Stimulated activated CD8-positive, alpha-beta memory T cell treated with anti-CD3 and anti-CD28 coated beads, Interleukin-4, amount 100 ng/mL, for 1 hour (primary cell): ENCODE measurements at places on chromosomes 7 and 10.

DNA sequence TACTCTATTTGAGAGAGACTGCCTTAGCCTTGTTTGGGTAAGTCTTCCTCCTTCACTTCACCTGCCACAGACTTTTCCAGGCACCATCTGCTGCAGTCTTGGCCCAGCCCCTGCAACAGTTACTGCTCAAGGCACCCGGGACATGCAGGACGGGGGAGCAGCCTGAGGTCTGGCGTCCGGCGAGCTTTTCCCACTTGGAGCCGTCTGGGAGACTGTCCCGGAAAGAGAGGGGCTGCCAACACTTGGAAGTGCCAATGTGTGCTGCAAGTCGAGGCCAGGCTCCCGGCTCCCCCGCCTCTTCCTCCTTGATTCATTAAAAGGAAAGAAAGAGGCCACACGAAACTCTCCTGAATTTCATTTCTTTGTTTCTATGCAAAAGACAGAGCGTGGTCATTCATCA, 13.7 kb downstream of the HTRA1 start:
- no peak for DNase-seq

GRCh38 chr10:131816157-131816775, 84.5 kb upstream of the PPP2R2D start:
- DNase-seq: no peak

DNA sequence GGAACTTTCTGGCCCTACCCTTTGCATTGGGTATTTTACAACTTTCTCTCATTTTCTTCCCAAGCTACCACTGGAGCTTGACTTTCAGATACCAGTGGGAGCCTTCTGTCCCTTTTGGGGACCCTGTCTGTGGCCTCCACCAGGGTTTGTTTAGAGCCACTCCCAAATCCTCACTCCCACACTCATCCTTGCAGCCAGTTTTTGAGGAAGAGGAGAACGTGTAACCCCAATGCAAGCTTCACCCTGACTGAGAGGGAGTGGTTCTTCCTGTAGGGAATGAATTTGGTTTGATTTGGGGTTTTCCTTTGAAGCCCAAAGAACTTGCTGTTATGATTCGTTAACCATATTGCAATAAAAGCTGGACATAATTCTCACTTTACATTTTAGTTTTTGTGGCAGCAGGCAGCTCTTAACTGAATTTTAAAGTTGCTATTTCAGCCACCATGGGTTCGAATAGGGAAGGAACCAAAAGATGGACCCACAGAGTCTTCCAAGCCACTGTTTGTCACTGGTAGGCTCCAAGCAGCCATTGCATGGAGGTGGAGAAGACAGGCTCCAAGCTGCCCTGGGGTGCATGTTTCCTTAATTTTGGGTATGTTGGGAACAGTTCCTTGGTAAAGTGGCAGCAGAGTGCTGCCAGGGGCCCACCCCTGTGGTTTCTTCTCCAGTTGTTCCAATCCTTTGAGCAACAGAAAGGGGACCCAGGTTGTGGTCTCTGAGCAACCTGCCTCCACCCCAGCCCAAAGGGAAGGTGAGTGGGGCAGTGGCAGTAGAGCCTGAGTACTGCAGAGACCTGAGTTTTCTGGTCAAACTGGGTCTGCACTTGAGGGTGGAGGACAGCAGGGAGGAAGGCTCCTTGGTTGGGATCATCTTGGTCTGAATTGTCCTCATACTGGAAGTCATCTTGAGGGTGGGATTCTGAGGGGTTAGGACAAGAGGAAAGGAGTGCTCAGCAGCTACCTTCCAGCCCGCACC, 5.1 kb downstream of the EVX1 start:
- DNase-seq: no peak

DNA sequence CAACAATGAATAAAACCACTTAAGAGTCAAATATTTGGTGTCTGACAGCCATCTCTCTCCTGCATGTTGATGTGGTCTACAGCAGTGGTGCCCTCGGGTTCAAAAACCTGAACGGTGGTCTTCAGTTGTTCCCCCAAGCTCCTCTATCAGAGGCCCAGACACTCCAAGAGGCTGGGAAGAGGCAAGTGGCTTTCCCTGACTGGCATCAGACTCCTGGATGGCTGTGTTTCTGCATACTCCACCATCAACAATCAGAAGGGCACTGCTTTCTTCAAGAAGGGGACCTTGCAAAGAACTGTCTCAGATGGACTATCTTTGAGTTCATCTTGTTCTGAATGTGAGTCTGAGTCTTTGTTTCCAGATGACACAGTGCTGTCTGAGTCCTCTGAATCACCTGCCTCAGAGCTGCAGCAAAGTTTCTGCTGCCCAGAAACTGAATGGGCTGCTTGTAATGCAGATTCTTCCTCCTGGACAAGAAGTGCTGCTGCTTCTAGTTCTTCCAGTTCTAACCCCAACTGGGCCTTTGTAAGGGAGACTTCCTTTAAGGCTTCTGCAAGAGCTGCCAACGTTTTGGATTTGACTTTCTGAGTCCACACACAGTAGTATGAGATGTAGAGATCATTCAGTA, 5.9 kb upstream of the SGMS1 start:
- DNase-seq: no peak

- no peak for DNase-seq
Measured at GRCh38 chr10:35387768-35388167, 51.5 kb downstream of the CCNY start.

DNA sequence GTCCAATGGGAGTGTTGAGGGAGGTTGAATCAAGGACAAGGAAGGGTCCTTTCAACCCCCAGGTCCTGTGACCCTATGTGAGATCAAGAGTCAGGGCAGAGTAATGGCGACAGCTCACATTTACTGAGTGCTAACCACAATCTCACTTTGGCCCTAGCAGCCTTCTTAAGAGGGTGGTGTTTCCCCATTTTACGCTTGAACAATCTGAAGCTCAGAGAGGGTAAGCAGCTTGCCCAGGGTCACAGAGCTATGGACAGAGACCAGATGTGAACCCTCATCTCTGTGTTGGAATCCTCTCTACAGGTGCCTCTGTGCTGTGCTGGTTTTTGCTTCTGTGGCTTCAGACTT, 102.0 kb downstream of the GRK5 start:
- no peak for DNase-seq

- no peak for DNase-seq
Measured at GRCh38 chr7:15669443-15670090, 16.9 kb downstream of the MEOX2 start.

- DNase-seq: no peak
Measured at GRCh38 chr10:69180525-69181204, 631 bp downstream of the SUPV3L1 start.

DNA sequence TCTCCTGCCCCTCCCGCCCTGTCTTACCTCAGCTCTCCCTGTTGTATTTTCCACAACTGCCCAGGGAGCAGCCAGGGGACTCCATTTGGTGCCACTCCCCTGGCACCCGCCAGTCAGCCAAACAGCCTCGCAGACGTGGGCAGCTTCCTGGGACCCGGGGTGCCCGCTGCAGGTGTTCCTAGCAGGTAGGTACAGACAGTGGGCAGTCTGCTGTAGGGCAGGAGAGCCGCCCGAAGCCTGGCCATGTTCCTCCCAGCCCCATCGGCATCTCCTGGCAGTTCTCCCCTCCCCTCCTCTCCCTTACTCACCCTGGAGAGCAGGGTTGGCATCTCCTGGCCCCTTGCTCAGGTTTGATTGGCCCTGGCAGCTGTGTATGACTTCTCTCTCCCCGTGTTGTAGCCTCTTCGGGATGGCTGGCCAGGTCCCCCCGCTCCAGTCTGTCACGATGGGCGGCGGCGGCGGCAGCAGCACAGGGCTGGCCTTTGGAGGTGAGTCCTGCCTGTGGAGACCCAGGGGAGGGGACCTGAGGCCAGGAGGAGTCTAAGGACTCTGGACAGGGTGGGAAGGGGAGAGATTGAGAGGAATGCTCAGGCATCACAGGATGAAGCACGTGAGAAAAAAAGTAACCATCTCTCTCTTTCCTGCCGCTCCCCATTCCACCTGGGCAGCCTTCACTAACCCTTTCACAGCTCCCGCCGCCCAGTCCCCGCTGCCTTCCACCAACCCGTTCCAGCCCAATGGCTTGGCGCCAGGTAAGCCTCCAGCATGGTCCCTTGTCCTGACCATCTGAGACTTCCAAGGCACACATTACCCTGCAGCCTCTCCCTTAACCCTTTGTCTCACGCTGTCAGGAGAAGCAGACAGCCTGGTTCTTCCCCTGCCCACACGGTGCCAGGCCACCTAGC, 11.3 kb downstream of the SAP25 start:
- no peak for DNase-seq

- DNase-seq: no peak
Measured at GRCh38 chr7:8386926-8387550, 46.4 kb upstream of the NXPH1 start.

GRCh38 chr10:112307358-112308124, 24.3 kb downstream of the TECTB start:
- no peak for DNase-seq

DNA sequence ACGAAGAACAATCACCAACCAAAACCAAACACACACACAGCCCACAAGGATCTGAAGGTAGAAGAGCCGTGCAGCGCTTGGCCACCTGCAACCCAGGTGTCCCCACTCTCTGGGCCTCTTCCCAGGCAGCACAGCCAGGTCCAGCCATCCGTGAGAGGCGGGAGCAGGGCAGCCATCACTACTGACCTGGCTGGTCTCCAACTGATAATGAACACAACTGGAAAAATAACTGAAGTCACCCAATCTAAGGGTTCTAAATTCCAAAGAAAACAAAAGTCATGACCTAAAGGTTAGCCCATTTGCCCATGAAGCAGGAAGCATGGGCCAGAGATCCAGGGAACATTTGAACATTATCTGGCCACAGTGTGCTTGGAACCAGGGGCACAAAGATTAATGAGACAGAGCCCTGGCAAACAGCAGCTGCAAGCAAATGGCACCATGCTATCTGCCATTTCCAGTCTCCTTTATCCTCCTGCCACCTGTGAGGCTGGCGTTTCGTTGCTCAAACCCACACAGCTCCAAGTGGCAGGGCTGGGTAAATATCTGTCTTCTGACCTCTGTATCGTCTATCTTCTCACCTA, 207.9 kb downstream of the TNS3 start:
- DNase-seq: no peak

- no peak for DNase-seq
Measured at GRCh38 chr10:21372651-21373410, 152.7 kb downstream of the SKIDA1 start.

DNA sequence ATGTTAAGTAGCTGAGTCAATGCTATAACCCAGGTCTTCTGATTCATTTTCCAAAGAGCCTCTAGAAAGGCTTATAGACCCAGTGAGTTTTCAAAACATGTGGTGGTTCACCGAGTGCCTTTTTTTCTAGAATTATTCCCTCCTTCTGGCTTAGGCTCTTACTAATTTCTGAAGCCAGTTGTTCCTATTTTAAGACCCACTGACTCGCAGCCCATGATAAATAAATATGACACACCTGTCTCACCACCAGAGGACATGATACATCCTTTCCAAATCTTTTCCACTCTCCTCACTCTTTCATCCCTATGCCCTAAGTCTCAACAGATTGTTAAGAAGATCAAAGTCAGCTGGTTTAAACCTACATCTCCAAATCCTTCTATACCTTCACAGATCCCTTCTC, 126.0 kb upstream of the WNT16 start:
- no peak for DNase-seq
